ENCODE measurements at places on chromosomes 5 and 9.

- peak; percentile 2 for DNase-seq
Measured at GRCh38 chr9:17744786-17745185, 165.9 kb downstream of the SH3GL2 start.

GRCh38 chr5:137739737-137740136 is 3.8 kb upstream of the KLHL3 start:
- DNase-seq, result no peak

DNA sequence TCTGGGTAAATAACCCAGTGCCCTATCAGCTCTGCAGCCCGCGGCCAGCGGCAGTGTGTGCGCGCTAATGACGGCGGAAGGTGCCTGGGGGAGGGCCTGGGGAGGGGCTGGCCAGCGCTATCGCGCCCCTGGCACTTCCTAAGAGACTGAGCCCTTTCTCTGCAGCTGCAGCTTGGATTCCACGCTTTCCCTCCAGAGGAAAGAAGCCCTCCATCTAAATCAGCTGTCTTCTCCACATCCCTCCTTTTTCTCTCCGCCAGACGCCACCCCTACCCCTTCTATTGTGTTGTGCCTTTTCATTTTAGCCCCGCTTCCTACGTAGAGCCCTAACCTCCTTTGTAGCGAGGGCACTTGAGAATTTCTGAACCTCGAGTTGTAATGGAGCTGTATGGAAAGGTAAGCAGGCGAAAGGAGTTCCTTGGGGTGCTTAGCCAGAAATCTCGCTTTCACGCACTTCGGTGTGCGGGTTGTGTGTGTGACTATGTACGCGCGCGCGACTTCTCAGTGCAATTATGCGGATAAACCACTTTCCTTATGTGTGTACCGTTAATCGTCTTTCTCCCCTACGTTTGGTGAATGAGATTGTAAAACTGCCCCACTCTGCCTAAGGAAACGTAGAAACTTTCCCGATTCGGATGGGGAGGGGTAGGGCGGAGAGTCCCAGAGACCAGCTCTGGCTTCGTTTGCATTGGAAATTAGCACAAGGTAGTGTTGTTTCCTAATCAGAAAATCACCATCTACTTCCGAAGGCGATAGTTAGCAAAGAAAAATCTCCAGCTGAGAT is 664 bp upstream of the RAB3C start:
- no peak for DNase-seq

- no peak for DNase-seq
Measured at GRCh38 chr5:125558466-125558865, 812.0 kb upstream of the ZNF608 start.

GRCh38 chr5:54608423-54609085 is 91.0 kb downstream of the SNX18 start:
- no peak for DNase-seq

- no peak for DNase-seq
Measured at GRCh38 chr5:133219296-133219695, 167.5 kb downstream of the HSPA4 start.

GRCh38 chr9:131982671-131983239 is 96.9 kb downstream of the MED27 start:
- no peak for DNase-seq

DNA sequence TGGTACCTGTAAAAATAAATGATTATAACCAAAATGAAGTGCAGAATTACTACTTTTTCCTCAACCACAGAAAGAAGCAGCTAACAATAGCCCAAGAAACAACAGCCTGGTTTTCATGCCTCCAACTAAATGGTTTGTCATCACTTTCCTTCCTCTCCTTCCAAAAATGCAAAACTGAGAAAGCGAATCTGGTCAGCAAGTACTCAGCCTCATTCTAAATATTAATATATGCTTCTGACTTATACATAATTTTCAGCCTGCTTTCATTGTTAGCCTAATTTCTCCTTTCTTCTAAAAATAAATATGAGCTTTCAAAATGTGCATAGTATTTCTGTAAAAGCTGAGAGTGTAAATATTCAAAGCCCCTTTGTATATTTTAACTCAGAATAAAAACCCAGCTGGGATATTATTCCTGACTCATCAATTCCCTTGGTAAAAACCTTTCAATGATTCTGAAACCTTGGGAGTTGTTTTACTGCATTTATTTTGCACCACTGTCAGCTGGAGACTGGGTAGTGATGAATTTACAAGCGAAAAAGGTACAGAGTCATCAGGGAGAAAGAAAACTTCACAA is 21.5 kb downstream of the RXFP3 start:
- no peak for DNase-seq
